Large intestine (tissue), 12 donors: ENCODE measurements at places on chromosomes 4 and X. TPM values are rescaled to one million over a fixed set of nuclear protein-coding genes. Genes with fewer than 3 reads are reported as not detected.

Gene NPFFR2
- not detected for polyA plus RNA-seq

Gene PDZD4
- polyA plus RNA-seq, result 10.5 TPM

DNA sequence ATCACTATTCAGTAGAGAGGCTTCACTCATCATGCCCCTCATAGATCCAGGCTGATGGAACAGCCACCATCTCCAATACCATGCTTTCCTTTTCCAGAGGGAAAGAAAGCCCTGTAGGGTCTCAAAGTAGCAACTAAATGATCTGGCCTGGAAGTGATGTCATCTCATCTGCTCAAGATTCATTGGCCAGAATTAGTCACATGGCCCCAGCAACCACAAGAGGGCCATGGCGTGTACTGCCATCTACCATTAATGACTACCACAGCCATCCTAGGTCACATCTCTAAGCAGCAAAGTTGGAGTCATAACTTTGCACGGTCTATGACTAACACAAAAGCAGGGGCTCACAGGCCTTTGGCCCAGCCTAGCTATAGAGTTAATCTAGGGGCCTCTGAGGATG is 194.8 kb downstream of the KIT start:
- DNase-seq, result no peak

DNA sequence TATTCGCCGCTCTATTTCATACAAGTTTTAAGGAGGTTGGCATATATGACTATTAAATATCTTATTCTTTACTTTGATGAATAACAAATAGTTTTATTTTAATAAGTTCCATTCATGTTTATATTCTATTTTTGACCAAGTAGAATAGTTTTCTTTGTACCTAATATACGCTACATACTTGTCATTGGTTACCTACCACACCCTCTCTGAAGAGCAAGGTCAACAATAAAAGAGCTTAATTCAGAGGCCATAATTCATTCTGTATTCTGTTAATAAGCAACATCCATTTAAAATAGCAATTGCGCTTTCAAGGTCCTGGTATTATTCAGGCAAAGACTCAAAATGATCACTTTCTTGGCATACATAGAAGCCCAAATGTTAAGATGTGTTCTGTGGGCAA is 24.3 kb upstream of the RBPJ start:
- no peak for DNase-seq
